ENCODE measurements at places on chromosomes 13 and 19.

- H3K27ac ChIP-seq: no peak overlapping the region
- no peak overlapping the region for H3K4me3 ChIP-seq
- H3K27me3 ChIP-seq: no peaks in the 10 kb centered on the region
- H3K36me3 ChIP-seq: no peaks in the 10 kb centered on the region
Measured at GRCh38 chr13:61756031-61756430, 340.4 kb upstream of the PCDH20 start.

GRCh38 chr13:32300920-32301319 is 14.2 kb downstream of the ZAR1L start:
- H3K27ac ChIP-seq: no peak overlapping the region
- H3K36me3 ChIP-seq: no peaks in the 10 kb centered on the region
- no peak for DNase-seq
- no peaks in the 10 kb centered on the region for H3K4me1 ChIP-seq
- H3K4me3 ChIP-seq: no peak overlapping the region

DNA sequence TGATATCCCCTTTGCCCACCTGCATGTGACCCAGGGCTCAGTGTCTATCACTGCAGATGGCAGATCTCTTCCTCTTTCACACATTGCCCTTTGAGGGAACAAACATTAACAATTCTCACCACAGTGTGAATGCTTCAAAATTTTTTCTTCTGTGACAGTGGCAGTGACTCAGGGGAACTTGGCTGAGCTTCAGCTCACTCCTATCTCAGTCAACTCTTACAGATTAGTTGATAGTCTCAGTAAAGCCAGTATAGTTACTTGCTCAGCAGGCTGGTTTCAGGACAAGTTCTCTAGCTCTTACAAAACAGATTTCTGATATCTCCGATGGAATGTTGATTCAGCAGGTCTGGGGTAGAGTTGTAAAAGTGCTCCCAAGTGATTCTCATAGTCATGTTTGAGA is 166.9 kb downstream of the DLEU7 start:
- H3K36me3 ChIP-seq: no peaks in the 10 kb centered on the region
- H3K4me3 ChIP-seq: no peak overlapping the region
- DNase-seq: peak; percentile 89
- H3K4me1 ChIP-seq: peaks cover 4% of the 10 kb centered on the region

GRCh38 chr13:38943231-38943630 is 47.4 kb downstream of the STOML3 start:
- DNase-seq: no peak
- no peaks in the 10 kb centered on the region for H3K4me1 ChIP-seq
- no peak overlapping the region for H3K4me3 ChIP-seq
- H3K36me3 ChIP-seq: no peaks in the 10 kb centered on the region
- H3K27me3 ChIP-seq: no peaks in the 10 kb centered on the region

DNA sequence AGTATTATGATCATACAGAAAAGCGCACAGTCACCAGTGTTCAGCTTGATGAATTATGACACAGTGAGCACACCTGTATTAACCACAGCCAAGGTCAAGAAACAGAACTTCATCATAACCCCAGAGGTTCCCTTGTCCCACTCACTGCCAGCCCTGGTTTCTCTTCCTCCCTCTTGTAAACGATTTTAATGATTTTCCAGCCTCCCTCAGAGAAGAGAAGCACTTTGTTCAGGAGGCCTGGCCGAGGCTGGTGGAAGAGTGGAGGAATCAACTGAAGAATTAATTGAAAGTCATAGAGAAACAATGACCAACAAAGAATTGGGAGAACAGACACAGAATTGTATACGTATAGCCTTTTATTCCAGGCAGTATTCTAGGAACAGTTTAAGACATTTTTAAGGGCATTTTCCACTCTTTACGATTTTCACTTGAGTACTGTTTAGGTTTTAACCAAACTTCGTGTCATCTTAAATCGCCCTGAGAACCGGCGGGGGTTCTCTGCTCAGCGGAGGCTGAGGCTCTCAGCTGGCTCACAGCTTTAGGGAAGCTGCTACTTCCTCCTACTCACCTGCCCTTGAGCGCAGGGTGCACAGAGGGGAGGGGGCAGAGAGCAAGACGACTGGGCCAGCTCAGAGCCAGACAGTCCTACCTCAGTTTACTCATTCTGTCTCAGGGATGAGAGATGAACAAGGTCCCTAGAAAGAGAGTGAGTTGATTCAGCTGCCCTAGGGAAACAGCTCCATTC is 108.6 kb downstream of the AKAP11 start:
- no peak for DNase-seq
- no peaks in the 10 kb centered on the region for H3K27me3 ChIP-seq
- no peaks in the 10 kb centered on the region for H3K36me3 ChIP-seq
- no peaks in the 10 kb centered on the region for H3K4me1 ChIP-seq
- no peak overlapping the region for H3K27ac ChIP-seq

DNA sequence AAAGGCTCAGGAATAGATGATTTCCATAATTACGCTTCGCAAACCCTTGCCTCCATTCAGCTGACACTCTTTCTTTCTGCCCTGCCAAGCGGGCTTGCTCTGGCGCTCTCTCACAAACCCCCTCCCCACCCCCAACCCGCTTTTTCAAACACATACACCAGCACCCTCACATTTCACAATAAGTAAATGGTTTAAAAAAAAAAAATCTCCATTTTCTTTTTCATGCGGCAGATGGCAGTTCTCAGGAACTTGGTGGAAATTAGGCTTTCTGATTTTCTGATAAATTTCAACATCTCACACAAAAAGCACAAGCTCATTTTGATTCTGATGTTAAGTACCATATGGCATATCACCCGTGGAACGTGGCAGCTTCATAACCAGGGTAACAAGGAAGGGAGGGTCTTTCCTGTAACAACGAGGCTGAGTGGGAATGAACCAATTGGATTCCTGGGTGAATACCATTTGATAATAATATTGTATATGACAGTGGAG is 43.8 kb downstream of the C13orf42 start:
- no peak overlapping the region for H3K4me3 ChIP-seq
- H3K27ac ChIP-seq: no peak overlapping the region
- H3K27me3 ChIP-seq: no peaks in the 10 kb centered on the region

GRCh38 chr19:54707962-54708361 is 16.3 kb upstream of the KIR3DL3 start:
- no peak overlapping the region for H3K4me3 ChIP-seq
- H3K27ac ChIP-seq: no peak overlapping the region
- H3K36me3 ChIP-seq: no peaks in the 10 kb centered on the region
- no peak for DNase-seq
- H3K4me1 ChIP-seq: no peaks in the 10 kb centered on the region
- H3K27me3 ChIP-seq: no peaks in the 10 kb centered on the region

GRCh38 chr19:17679526-17680229 is 8.5 kb downstream of the UNC13A start:
- H3K36me3 ChIP-seq: no peaks in the 10 kb centered on the region
- no peak overlapping the region for H3K27ac ChIP-seq
- H3K27me3 ChIP-seq: no peaks in the 10 kb centered on the region
- no peak for DNase-seq
- H3K4me3 ChIP-seq: no peak overlapping the region
- peaks cover 3% of the 10 kb centered on the region for H3K4me1 ChIP-seq

DNA sequence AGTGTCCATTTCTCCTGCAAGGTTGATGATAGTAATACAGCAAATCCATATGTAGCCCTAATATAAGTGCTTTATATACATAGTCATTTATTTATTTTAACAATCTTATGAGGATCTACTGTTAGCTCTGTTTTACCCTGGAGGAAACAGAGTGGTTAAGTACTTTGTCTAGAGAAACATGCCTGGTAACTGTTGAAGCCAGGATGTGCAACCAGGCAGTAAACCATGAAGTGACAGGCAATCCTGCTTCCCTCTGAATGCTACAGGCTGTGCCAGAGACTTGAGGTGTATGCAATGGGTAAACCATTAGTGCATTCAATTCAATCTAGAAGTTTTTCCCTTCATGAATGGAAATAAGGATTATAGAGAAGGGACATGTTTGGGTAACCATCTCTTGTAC is 911.0 kb downstream of the PCDH17 start:
- no peaks in the 10 kb centered on the region for H3K4me1 ChIP-seq
- no peak for DNase-seq
- no peaks in the 10 kb centered on the region for H3K36me3 ChIP-seq
- H3K27me3 ChIP-seq: no peaks in the 10 kb centered on the region

GRCh38 chr13:111880185-111880584 is 186.8 kb upstream of the SOX1 start:
- no peak overlapping the region for H3K27ac ChIP-seq
- DNase-seq: no peak
- H3K4me3 ChIP-seq: no peak overlapping the region
- H3K4me1 ChIP-seq: no peaks in the 10 kb centered on the region
- no peaks in the 10 kb centered on the region for H3K27me3 ChIP-seq

GRCh38 chr13:75771818-75772217 is 135.7 kb downstream of the LMO7 start:
- H3K4me1 ChIP-seq: no peaks in the 10 kb centered on the region
- H3K27me3 ChIP-seq: no peaks in the 10 kb centered on the region
- no peaks in the 10 kb centered on the region for H3K36me3 ChIP-seq
- no peak for DNase-seq
- no peak overlapping the region for H3K4me3 ChIP-seq

DNA sequence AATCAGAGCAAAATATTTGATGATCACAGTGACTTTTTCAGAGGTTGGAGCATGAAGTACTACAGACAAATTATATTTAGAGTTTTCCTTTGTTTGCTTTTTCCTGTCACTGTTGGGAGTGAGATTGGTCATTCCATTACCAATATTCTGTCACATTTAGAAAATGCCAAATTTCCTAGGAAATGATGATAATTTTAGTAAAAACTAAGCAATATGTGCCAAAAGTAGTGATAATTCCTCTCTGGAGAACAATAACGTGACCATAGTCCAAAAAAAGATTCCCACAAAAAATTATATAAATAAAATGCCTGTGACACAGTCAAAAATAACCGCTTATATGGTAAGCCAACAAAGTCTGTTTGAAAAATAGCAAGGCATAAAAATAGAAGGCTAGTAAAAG is 2719.4 kb downstream of the PCDH9 start:
- H3K27ac ChIP-seq: no peak overlapping the region
- no peak overlapping the region for H3K4me3 ChIP-seq
- DNase-seq: no peak

GRCh38 chr19:16873594-16873993 is 15.2 kb upstream of the F2RL3 start:
- H3K4me1 ChIP-seq: no peaks in the 10 kb centered on the region
- H3K4me3 ChIP-seq: no peak overlapping the region
- H3K36me3 ChIP-seq: peaks cover 5% of the 10 kb centered on the region
- no peak overlapping the region for H3K27ac ChIP-seq
- no peak for DNase-seq

DNA sequence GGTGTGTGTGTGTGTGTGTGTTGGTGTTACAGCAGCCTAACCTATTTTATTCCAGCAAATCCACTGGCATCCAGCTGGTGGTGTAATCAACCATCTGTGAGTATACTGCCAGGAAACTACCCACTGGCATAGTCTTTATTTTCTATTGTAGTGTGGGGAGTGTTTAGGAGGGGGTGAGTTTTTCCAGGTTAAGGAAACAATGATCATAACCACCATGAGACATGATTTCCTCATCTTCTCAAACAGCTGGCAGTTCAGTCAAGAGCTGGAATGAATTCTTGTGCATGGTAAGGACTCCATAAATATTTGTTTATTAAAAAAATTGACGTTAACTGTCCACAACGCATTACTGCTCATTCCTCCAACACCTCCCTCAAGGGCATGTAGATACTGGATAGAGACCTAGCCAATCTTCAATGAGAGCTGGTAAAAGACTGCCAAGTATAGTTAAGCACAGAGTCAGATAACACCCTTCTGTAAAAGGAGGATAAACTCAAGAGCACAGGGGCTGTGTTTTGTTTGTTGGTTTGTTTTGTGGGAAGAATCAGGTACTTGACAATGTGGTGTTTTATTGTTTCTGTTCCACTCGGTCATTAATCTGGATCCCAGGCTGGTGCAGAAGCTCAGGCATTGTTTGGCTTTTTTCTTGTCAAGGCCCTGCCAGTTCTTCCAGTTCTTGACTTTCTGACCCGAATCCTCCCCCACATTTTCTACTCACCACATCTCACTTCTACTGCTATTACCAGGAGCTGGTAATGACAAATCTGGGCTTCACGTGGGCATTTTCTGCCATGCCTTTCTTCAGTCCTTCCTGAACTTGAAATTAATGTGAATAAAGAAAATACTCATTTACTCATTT is 31.6 kb upstream of the SLC46A3 start:
- DNase-seq: no peak
- H3K4me1 ChIP-seq: peaks cover 6% of the 10 kb centered on the region
- H3K27ac ChIP-seq: no peak overlapping the region
- H3K27me3 ChIP-seq: no peaks in the 10 kb centered on the region
- H3K36me3 ChIP-seq: no peaks in the 10 kb centered on the region

DNA sequence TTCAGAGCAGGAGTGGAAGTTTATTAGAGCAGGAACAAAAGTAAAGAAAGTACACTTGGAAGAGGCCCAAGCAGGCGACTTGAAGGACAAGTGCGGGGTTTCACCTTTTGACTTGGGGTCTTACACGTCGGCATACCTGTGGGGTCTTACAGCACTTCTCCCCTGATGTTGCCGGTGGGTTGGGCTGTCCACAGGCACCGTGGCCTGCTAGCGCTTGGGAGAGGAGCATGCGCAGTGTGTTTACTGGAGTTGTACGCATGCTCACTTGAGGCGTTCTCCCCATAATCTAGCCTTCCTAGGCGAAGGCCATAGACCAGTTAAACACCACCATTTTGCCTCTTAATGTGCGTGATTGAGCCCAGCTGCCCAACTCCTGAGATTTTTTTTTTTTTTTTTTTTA is 25.0 kb upstream of the PLEKHF1 start:
- no peaks in the 10 kb centered on the region for H3K27me3 ChIP-seq
- no peaks in the 10 kb centered on the region for H3K4me1 ChIP-seq
- H3K4me3 ChIP-seq: no peak overlapping the region
- DNase-seq: no peak
- no peak overlapping the region for H3K27ac ChIP-seq
- H3K36me3 ChIP-seq: no peaks in the 10 kb centered on the region

DNA sequence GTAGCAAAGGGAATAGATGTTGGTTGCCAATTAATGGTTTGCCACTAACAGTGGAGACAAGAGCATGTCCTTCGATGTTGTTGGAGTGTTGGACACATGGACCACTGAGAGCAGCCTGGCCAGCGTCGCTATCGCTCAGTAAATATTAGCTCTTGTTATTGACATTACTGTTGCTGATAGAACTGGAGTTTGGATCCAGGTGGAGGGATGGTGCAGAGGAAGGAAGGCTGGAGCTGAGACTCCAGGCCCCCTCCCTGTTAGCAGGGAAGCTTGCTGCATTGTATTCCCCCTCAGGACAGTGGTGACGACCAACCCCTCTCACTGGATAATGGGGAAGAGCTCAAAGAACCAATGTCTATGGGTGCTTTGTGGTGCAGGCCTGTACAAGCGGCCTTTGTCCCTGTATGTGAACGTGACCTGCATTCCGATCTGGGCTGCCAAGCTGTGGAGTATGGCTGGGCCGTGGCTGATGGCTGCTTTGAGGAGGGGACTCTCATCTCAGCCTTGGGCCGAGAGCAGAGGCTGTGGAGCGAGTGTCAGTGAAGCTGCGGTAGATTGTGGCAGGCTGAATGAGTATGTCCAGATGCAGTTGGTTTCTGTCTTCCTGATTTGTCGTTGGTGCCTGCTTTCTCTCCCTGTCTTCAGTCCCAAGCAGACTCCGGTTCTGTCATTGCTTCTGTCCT is 7.0 kb downstream of the CLASRP start:
- H3K4me3 ChIP-seq: no peak overlapping the region
- H3K36me3 ChIP-seq: peaks cover 9% of the 10 kb centered on the region
- H3K4me1 ChIP-seq: no peaks in the 10 kb centered on the region
- no peak overlapping the region for H3K27ac ChIP-seq
- H3K27me3 ChIP-seq: no peaks in the 10 kb centered on the region

- H3K4me1 ChIP-seq: no peaks in the 10 kb centered on the region
- H3K27me3 ChIP-seq: no peaks in the 10 kb centered on the region
- H3K4me3 ChIP-seq: no peak overlapping the region
- no peaks in the 10 kb centered on the region for H3K36me3 ChIP-seq
Measured at GRCh38 chr13:41608111-41608838, 150.9 kb downstream of the RGCC start.

- peaks cover 56% of the 10 kb centered on the region for H3K27me3 ChIP-seq
- H3K4me3 ChIP-seq: no peak overlapping the region
- H3K27ac ChIP-seq: no peak overlapping the region
Measured at GRCh38 chr13:27965740-27966640, 3.1 kb downstream of the CDX2 start.

All from mesendoderm (in vitro differentiated cells).